ENCODE measurements at places on chromosomes 16 and 17.

DNA sequence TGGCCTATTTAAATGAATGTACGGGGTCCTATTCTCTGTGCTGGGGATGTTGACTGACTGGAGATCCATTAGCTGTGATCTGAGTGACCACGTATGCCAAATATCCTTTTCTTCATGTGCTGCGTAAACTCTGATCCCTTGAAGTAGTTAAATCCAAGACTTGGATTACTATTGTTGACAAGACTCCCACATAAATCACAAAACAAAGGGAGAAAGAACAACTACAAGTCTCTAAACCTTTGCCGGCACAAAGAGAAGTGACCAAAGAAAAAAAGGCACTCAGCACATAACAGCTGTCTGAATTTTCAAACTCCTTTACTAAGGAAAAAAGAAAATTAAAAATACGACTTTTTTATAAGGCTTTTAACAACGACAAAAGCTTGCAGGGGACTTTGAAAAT is 559.9 kb upstream of the CDH8 start:
- no peak for DNase-seq

DNA sequence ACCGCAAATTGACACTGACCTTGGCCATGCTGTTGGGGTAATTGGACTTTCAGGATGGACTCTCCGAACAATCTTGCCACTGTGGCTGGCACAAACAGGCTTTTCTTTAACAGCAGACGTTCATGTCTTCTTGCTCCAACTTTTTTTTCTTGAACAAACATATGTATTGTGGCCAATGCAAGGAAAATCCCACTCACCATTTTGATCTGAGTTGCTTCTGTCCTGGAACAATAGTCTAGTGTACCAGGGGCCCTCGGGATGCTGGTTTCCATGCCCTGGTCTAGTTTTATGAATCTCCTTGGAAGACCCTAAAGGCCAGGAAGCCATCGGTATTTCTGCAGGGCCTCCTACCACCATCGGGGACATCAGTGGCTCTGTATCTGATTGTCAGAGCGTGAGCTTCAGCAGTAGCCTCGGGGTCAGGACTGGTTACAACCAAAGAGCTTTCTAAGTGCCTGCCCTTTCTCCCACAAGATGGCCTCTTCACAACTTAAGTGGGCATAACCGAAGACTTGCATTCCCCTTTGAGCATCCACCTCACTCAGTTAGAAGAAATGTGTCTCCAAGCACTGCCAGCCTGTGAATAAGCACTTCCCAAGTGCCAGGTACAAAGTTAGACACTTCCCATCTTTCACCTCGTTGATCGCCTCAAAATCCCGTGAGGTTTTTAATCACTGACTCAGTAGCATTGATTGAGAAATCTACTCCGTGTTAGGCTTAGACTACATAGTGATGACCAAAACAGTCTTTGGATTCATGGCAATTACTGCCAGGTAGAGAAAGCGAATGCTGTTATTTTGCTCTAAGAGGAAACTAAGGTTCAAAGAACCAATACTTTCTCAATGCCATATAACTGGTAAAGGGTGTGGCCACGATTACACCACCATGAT is 87.0 kb upstream of the TBX2 start:
- DNase-seq: no peak

DNA sequence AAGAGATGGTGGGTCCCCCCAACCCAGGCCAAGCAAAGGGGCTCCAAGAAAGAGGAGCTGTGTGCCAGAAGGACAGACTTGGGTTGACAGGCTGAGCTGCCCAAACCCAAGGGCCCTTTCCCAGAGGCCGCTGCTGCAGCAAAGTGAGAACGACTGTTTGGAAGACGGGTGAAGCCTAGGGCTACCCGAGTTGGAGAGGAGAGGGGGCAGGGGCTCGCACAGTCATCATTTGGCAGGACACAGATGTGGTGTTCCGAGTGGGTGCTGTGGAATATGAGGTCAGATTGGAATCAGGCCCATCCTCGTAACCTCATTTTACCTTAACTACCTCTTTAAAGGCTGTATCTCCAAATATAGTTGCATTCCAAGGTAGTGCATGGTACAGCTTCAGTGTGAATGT is 5.3 kb upstream of the MFAP4 start:
- no peak for DNase-seq

DNA sequence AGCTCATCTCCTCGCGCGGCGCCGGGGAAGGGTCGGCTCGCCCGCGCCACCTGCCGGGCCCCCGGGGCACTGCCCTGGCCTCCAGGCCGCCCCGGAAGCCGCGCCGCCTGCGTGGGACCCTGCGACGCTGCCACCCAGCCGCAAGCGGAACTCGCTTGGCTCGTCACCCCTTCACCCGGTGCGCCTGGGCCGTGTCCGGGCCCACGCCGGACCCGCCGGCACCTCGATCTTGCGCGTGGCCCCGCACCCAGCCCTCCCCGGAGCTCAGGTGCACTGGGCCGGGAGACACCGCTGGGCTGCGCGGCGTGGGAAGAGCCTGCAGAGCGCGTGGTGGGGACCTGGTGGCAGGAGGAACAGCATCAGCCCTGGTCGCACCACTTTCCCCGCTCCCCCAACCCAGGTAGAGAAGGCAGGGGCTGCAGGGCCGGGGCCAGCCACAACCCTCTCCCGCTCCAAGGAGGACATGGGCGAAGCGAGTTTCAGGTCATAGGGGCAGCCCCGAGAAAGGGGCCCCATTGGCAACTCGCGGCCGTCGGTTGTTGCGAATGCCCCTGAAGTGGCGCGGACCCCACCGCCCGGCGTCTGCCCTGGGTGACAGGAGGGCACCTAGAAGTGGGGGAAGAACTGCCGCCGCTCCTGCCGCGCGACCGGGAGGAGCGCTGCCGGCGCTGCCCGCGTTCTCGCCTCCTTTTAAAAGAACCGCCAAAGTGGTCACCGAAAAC is 363 bp upstream of the MIF4GD start:
- peak; percentile 60 for DNase-seq

DNA sequence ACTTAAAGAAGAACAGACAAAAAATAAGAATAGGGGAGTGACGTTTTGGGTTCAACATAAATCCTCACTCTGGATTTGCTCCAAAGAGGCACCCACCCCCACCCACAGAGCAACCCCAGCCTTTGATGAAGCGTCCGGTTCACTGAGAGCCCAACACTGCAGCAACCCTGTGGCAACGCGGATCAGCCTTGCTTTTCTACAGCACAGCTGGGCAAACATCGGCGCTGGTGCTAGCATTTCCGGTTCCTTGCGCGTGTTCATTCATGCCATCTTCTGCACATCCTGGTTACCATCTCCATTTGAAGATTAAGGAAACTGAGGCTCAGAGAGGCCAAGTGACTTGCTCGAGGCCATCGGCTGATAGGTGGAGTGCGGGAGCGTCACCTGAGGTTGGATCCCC is 8.7 kb upstream of the GINS2 start:
- DNase-seq: no peak

DNA sequence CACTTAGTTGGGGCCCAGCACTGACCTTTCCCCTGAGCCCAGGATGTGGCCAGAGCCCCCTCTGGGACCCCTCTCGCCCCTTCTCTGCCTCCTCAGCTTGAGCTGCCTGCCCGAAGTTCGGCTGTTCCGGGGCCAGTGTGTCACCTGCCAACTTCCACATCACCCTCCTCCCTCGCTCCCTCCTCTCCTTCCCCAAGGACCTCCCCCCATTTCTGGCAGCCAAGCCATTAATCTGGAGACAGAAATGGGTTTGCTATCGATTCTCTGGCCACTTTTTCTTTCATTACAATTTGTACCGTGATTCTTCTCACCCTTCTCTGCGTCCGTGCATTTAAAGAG is 8.8 kb upstream of the ADAM11 start:
- no peak for DNase-seq

Measured in hypothalamus (tissue), 51 donors.